Heart right ventricle (tissue), 16 donors: ENCODE measurements at places on chromosomes 11 and 22. TPM values are rescaled to one million over a fixed set of nuclear protein-coding genes. Genes with fewer than 3 reads are reported as not detected.
A peak's percentile ranks its signal among the peaks of the same experiment; 100 is the strongest.

Gene OR8D2
- polyA plus RNA-seq, result not detected

Gene GLB1L2
- 0.29 TPM for polyA plus RNA-seq

GRCh38 chr22:40029189-40029890 is 34.6 kb downstream of the FAM83F start:
- no peak for DNase-seq

DNA sequence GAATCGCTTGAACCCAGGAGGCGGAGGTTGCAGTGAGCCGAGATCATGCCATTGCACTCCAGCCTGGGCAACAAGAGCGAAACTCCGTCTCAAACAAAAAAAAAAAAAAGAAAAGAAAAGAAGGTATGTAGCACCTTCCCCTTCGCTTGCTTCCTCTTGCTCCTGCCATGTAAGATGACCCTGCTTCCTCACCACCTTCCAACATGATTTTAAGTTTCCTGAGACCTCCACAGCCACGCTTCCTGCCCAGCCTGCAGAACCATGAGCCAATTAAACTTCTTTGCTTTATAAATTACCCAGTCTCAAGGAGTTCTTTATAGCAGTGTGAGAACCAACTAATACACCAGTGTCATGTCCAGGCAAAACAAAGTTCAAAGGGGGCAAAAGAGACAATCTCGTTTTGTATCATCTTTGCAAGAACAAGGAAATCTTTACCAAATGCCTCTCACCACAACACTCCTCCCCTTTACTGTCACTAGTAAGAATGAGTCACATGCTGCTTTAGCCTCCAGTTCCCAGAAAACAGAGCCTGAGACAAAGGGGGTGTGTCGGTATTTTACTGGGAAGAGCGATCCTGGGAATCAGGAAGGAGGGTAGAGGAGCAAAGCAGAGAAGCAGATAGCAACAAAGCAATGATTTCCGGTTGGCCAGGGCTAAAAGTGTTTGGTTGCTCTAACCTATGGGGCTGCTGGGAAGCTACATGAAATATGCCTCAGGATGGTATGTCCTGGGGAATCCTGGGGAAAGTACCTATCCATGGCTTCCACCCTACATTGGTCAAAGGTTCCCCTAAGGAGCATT is 10.5 kb upstream of the MCHR1 start:
- no peak for DNase-seq

GRCh38 chr11:133134314-133135173 is 397.8 kb downstream of the OPCML start:
- DNase-seq, result peak; percentile 38

- DNase-seq, result peak; percentile 43
Measured at GRCh38 chr11:27239305-27239942, 123.6 kb downstream of the CCDC34 start.

Gene MYBPC3
- 484 TPM for polyA plus RNA-seq

DNA sequence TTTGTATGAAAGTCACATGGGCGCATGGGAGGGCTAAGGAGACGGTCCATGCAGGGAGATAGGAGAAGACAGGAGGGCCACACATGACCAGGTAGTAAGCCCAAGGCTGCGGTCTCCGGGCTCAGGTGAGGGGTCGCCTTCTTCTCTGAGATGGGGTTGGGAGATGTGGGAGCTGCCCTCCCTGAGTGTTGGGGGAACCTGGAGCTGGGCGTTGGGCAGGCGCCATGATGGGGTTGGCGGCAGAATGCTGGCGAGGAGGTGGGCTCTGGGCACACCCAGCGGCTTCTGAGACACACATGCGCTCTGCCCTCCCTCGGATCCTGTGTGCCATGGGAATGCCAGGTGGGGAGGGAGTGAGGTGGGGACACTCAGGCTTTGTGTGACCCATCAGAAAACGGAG is 254.8 kb downstream of the TBC1D22A start:
- no peak for DNase-seq

Gene SCUBE2
- 0.70 TPM for polyA plus RNA-seq

Gene MMP11
- 12.8 TPM for polyA plus RNA-seq

DNA sequence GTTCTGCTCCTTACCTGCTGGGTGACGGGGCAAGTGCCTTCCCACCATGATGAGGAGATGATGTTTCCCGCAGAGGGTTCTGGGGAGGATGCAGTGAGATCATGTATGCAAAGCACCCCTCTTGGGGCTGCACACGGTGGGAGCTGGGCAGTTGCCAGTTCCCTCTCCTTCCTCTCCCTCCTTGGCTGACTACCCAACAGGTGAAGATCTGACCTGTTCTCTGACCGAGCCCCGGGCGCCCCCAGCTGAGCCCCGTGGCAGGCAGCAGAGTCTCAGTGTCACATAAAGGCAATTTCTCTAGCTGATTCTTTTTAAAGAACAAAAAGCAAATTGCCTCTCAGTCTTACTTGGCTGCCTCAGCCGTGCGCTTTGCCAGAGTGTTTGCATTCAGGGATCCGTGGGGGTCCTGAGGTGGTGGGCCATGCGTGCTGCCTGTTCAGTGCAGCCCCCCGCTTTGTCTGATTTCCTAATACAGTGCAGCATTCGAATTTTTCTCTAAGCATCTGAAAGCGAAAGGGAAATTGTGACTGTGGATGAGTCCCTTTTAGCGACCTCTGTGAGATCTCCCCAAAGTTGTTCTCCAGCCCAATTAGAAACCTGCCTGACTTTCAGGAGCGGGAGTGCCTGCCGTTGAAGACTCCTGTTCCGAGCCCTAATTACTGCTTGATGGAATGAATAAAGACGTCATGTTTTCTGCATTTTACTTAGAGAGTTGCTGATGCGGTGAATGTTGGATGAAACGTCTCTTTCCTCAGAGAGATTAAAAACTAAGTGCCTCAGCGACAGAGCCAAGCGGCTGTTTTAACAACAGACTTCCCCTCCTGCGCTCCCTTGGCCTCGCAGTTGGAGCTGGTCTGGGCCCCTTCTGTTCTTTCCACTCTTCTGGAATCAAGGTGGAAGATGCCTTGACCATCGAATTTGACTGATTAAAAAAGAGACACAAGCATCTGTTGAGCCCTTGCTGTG is 86.0 kb downstream of the GRIK4 start:
- no peak for DNase-seq

DNA sequence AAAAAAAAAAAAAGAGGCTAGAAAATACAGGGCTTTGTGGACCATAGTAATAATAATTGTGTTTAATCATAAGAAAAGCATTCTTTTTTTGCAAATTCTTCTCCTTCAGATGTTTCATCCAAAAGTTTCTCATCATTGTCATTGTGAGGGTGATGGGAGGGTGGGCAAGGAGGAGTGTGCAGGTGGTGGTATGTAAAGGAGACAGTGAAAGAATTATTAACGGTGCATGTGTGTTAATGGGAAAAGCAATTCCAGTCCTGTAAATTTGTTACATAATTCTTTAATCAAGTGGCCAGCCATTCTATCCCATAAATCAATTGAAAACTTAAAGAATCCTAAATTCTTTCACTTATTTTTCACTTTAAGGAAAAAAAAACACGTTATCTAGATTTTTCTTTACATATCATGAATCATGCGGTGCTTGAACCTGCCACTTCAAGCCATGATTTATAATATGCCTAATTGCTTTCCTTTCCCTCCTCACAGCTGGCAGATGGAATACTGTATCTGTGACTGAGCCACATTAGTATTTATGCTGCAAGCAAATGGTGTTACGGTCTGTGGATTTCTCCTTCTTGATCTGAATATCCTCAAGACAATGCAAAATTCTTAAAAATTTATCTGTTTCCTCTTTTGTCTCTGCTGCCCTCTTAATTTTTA is 318.5 kb downstream of the JRKL start:
- no peak for DNase-seq

DNA sequence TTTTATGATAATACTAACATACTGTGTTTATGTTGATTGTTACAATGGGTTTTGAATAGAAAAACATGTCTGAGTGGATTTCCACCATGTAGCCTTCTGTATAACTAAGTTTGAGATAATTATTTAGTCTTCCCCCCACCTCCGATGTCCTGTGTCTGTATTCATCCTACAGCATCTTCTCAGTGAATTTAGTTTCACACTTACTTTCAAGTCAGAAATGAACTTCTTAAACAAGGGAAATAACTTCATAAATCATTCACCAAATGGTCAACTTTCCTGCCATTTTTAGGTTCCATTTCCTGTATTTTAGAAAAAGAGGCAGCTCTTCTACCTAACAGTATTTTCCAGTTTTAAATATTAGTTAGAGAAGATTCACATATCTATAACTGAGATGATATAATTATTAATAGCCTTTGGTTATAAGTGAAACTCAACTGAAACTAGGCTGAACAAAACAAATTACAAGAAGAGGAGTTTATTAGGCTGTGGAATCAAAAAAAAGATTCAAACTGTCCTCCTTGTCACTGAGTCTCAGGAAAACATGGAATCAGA is 3.5 kb downstream of the OR51B5 start:
- no peak for DNase-seq

DNA sequence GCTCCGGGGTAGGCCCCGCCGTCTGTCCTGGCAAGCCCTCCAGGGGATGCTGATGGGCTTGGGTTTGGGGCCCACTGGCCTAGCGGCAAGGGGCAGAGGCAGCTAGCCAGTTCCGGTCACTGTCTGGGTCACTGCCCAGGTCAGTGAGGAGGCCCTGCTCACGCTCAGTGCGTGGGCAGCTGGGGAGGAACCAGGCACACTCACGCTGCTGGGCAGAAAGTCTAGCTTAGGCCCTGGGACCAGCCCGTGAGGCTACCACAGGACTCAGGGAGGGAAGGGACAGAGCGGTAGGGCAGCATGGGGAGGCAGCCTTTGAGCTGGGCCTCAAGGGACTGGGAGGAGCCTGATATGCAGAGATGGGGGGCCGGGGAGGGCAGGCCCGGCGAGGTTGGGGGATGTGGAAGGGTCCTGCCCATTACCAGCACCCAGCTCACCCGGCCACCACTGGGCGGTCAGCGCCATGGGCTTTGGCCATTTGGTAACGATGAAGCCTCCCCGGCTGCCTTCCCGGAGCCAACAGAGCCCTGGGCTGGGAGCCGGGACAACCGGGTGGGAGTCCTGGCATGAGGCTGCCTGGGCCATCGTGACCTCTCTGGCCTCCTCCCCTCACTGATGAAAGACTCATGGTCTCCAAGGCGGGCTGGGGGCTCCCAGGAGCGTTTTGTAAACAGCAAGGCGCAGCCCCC is 14.2 kb downstream of the SHISAL1 start:
- DNase-seq, result no peak

DNA sequence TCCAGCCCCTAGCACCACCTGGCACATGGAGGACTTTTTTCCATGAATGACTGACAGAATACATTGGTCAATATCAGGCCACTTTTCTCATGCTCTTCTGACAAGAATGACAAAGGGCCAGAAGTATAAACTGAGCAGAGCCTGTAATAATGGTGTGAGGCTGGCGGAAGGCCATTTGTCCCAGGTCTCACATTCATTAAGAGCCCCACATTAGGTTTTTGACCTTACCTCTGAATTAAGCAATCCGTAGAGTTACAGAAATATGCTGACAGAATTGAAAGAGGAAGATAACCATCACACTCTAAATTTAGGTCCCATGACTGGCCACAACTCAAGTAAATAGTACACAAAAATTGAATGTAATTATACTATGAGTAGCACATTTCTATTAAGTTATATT is 55.2 kb downstream of the SYT9 start:
- no peak for DNase-seq

Gene BEST1
- polyA plus RNA-seq, result 3.3 TPM

- DNase-seq, result no peak
Measured at GRCh38 chr11:125593114-125593820, 615 bp downstream of the STT3A start.

- no peak for DNase-seq
Measured at GRCh38 chr11:72305077-72305476, 61.1 kb upstream of the PHOX2A start.

DNA sequence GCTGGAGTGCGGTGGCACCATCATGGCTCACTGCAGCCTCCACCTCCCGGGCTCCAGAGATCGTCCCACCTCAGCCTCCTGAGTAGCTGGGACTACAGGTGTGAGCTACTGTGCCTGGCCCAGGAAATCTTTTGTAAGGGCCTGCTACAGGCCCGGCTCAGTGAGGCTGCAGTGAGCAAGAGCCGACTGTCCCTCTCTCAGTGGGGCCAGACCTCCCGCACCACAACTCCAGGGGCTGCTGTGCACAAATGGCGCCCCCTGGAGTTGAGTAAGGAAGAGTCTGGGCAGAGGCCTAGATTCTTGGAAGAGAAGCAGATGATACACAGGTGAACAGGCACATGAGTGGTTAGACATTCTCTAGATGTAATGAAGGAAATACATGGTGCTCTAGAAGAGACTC is 7.0 kb downstream of the SERHL2 start:
- DNase-seq, result no peak
